ENCODE measurements at places on chromosomes 11 and 22.

DNA sequence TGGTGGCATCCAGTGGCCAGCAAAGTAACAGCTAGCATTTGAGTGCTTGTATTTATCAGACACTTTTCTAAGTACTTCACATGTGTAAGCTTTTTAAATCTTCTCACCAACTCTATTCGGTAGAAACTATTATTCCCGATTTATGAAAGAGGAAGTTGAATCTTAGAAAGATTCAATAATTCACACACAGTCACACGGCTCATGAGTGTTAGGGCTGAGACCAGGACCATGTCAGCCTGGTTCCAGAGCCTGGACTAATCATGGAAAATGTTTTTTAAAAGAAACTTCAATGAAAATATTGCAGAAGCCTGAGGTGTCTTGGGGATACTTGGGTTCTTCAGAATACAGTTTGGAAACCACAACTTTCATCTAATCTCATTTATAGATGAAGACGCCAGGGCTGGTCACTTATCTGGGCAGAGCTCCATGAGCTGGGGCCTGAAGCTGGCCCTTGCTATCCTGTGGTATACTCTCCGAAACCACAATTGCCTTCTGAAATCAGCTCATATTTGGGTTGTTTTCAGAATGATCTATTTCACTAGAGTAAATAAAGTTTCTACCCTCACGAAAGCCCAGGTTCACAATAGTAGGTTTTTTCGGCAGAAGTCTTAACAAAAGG is 4.3 kb upstream of the CRTAM start:
- DNase-seq = no peak

DNA sequence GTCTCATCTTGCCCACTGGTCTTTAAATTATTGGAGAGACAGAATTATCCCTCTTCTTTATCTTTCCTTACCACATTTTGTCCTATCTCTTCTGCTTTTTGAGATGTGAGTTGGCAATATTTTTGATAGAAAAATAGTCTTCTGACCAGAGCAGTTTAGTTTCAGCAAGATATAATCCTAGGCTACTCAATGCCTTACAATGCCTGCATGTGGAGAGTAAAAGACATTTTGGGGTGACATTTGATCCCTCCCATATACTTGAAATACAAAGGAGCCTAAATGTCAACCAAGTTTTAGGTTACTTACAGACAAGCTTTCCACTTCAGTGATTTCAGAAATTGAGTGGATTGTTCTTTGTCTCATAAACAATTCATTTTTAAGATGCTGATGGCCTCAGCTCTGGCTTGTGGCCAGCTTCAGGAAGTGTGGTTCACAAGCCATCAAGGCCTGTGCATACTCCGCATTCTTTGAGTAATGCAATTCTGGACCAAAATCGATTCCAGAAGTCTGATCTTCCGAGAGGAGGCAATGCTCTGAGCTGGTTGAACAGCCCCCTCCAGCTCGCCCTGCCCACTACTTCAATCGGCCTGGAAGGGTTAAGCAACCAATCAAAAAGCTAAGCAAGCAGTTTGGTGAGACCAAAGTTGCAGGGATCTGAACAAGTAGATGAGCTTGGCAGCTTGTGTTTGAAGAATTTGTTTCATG is 274.4 kb downstream of the BLID start:
- peak; percentile 55 for DNase-seq

GRCh38 chr11:2489083-2489482 is 44.3 kb downstream of the KCNQ1 start:
- no peak for DNase-seq

DNA sequence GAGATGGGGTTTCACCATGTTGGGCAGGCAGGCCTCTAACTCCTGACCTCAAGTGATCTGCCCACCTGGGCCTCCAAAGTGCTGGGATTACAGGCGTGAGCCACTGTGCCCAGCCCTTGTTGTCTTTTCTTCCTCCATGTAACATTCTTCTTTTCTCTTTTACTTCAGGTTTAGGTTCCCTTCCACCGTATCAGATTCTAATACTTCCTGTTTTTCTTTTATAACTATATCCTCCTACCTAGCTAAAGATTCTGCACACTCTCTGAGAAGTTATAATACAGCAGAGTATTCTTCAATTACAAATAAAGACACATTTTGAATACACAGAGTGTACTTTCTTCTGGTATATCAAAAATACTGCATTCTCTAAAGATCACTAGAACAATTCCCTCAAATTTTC is 33.2 kb upstream of the GAB2 start:
- DNase-seq = no peak

DNA sequence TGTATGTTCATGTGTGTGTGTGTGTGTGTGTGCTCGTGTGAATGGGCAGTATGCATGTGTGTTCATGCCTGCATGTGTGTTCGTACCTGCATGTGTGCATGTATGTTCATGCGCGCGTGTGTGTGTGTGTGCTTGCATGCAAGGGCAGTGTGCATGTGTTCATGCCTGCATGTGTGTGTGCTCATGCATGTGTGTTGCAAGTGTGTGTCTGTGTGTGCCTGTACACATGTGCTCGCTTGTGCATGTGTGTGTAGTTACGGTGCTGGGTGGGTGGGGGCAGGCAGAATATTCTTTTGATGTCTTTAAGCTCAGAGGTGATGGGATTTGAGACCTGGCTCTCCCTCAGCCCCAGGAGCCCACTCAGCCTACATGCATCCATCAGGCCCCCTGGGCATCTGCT is 822.1 kb downstream of the BRD1 start:
- DNase-seq = no peak

- peak; percentile 91 for DNase-seq
Observed at GRCh38 chr11:126140926-126141280, 70.5 kb downstream of the RPUSD4 start.

GRCh38 chr11:122505304-122506006 is 150.1 kb upstream of the UBASH3B start:
- DNase-seq = peak; percentile 92

- peak; percentile 20 for DNase-seq
Observed at GRCh38 chr11:68216171-68216938, 3.3 kb upstream of the KMT5B start.

GRCh38 chr11:123083623-123084029 is 21.7 kb upstream of the HSPA8 start:
- peak; percentile 90 for DNase-seq

DNA sequence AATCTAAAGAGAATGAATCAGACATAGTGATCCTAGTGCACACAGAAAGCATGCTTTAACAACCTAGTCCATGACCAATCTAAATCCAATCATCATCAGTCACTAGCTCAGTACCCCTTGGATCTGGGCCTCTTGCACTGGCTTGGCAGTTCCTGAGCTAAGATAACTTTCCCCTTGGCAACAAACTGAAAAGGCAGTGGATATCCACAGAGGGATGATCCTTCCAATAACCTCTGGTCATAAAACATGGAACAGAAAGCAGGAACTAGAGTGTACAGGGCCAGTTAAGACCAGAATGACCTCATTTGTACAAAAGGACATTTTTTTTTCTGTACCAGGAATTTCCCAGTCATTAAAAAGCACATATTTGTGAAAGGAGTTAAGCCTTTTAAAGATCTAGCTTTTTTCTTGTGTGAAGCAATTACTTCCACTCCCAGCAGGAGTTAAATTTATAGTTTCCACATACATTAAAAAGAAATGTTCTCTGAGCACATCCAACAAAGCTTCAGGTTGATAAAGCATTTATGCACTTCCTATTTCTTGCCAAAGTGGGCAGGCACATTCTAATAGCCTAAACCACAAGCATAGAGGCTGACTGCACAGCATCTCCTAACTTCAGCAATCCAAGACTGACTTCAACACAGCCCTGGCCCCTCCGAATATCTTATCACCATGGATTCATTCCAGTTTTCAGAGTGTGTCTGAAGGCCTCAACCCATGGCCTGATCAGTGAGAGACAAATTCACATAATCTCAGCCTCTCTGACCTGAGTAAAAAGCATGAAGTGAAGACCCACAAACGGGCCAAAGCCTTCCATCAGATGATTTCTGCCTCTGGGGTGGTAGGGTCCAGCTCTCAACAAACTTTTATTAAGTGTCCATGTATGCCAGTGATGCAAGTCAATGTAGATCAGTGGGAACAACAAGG is 29.9 kb downstream of the GUCY1A2 start:
- DNase-seq = peak; percentile 61

GRCh38 chr22:17629641-17630040 is 1.1 kb upstream of the ATP6V1E1 start:
- no peak for DNase-seq

GRCh38 chr11:123301696-123302400 is 106.8 kb upstream of the CLMP start:
- peak; percentile 28 for DNase-seq

All from muscle of back (tissue), 13 donors.